ENCODE measurements at places on chromosomes 7 and 10.
A peak's percentile ranks its signal among the peaks of the same experiment; 100 is the strongest.

DNA sequence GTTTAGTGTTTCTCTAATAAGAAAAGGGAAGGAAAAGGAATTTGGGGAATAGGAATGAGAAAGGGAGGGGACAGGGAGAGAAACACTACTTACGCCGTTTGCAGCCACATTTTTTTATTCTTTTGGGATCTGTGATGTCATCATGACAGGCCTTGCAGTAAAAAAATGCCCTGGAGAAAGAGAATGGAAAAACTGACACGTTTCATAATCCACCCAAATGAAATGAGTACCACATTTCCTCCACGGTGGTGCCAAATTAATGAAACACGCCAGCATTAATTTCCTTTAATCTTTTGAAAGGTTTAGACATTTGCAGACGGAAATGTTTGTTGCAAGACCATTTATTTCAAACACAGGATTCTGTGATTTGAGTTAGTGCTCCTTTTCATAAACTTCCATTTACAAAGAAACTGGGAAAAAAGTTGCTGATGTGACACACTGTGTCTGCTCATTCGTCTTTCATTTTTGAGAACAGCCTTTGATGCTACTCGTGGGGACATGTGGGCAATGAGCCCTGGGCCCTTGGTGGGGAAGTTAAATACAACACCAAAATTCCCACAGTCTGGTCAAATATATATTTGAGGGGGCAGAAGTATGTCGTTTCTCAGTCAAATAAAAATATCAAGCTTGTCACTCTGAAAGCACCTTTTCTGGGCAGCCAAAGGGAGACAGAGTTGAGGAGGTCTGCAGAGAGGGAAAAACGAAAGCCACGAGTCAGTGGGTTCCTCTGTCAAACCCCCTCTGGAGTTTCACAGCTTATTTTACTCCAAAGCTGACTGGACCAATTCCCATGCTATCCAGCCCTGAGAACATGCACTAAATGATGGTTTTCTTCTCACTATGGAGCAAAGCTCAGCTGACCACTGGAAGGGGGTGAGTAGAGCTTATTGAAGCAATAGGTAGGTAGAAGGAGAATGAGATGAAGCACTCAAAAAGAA, 625.5 kb downstream of the KCNMA1 start:
- no peak for DNase-seq

- DNase-seq: peak; percentile 23
Observed at GRCh38 chr10:121823993-121824463, 103.8 kb downstream of the ATE1 start.

DNA sequence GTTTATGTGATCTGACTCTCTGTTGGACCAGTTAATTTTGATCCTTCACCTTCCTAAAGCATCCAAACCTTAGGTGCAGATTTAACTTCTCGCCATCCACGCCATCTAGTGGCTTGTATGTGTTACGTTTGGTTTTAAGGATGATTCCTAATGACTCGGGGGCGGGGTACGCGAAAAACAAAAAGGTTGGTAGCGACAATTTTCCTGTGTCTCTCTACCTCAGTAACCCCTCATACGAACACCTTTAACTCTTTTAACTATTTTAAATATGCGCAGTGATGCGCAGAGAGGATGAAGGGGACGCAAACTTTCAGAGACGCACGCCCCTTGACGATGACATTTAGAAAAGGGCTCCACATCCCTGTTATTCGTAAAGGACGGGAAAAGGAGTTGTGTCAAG, 714 bp upstream of the KCND2 start:
- peak; percentile 12 for DNase-seq

- DNase-seq: no peak
Observed at GRCh38 chr10:55233090-55233489, 432.1 kb upstream of the PCDH15 start.

- DNase-seq: no peak
Observed at GRCh38 chr10:11243425-11244222, 226.0 kb downstream of the CELF2 start.

GRCh38 chr10:78464856-78465267, 431.2 kb downstream of the RPS24 start:
- DNase-seq: no peak

DNA sequence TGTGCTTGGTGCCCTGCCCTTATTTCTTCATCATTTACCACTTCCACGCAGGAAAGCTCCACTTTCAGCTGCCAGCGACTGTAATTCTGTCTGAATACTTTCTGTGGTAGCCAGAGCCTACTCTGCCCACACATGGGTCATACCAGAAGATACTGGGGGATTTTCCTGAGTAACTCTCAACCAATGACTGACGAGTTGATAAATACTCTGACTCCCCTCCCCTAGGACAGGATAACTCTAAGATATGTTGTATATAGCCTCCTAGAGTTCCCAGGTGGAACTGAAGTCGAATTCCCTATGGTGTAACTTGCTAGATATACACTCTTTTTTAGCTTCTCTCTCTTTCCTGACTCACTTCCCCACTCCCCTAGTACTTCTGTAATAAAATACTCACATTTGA, 29.8 kb downstream of the SEM1 start:
- DNase-seq: no peak

GRCh38 chr10:115141254-115141653, 48.1 kb downstream of the ATRNL1 start:
- no peak for DNase-seq

GRCh38 chr7:1970895-1971294, 261.9 kb downstream of the MAD1L1 start:
- DNase-seq: no peak

DNA sequence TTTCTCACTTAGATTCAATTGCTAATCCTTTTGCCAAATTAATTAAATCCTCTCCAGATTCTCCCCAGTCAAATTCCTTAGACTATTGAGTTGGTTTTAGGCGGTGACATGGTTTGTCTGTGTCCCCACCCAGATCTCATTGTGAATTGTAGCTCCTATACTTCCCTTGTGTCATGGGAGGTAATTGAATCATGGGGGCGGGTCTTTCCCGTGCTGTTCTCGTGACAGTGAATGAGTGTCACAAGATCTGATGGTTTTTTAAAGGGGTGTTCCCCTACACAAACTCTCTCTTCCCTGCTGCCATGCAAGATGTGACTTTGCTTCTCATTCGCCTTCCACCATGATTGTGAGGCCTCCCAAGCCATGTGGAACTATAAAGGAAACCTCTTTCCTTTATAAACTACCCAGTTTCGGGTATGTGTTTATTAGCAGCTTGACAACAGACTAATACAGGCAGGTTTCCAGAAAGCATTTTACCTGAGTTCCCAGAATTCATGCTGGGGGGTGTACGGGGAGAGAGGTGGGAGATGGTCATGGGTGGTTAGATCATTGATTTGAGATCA, 44.7 kb upstream of the GARS1 start:
- no peak for DNase-seq

DNA sequence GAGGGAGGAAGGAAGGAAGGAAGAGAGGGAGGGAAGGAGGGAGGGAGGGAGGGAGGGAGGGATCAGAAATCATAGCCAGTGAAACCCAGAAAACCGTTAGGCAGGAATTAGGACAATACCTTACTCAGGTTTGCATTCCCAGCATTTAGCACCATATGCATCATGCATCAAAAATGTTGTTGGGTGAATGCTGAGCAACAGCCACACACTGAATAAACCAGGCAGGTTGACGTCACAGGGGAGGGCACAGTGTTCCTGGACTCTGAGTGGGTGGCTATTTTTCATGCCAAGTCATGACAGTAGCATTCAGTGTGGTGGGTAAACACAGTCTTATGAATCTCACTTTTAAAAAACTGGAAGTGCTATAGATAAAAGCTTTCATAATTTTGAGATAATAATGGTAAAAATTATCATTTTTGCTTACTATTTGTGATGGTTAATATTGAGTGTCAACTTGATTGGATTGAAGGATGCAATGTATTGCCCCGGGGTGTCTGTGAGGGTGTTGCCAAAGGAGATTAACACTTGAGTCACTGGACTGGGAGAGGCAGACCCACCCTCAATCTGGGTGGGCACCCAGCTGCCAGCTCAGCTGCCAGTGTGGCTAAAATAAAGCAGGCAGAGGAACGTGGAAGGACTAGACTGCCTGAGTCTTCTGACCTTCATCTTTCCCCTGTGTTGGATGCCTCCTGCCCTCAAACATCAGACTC, 199.1 kb upstream of the PRKCQ start:
- DNase-seq: peak; percentile 82

DNA sequence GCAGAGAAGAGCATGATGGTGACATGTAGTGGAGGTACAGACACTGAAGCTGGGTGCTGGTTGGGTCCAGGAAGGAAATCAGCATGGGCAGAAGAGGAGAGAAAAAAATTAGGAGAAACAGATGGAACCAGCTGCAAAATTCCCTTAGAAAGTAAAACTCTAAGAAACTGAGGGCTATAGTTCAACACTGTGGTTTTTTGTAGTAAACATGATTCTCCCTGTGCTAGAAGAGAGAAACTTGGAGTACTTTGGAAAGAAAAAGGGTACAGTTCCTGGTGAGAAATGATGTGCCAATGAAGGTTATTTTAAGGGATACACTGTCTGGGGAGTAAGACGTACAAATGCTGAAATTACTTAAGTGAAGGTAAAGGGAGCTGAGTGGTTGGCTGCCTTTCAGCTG, 181.5 kb upstream of the HPS1 start:
- no peak for DNase-seq

DNA sequence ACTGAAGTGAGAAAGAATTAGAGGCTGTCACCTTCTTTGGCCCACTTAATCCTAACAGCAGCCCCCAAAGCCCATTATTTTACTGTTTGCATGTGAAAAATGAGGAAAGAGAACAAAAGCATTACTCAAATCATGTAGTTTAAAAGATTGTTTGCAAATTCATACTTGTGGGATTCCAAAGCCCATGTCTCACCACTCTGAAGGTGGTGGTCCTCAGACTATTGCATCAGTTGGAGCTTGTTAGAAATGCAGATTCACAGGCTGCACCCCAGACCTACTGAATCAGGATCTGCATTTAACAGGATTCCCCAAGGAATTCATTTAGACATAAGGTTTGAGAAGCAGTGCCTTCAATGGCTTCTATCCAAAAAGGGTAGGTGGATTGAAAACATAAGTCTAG, 93.7 kb upstream of the PDE1C start:
- no peak for DNase-seq

DNA sequence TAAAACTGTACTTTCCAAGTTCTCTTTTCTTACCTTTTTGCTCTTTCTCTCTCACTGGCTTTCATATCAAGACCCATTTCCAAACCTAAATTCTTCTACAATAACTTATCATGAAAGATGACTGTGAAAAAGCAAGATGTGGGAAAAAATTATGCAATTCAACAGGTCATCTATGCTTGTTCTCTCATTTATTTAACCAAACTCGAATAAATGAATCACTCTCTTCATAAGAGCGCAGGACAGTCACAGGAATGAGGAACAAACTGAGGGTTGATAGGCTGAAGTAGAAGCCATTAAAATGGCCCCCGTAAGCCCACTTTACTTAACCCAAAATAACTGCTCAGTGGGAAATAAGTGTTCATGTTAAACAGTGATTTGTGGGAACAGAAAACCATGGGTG, 1289.7 kb upstream of the SORCS1 start:
- no peak for DNase-seq

- no peak for DNase-seq
Observed at GRCh38 chr7:34596887-34597286, 61.1 kb upstream of the NPSR1 start.

GRCh38 chr10:88048312-88048711, 184.9 kb downstream of the PTEN start:
- DNase-seq: no peak

GRCh38 chr7:77569514-77570232, 32.6 kb downstream of the PTPN12 start:
- no peak for DNase-seq

- DNase-seq: no peak
Observed at GRCh38 chr7:81120111-81120510, 201.3 kb upstream of the SEMA3C start.

DNA sequence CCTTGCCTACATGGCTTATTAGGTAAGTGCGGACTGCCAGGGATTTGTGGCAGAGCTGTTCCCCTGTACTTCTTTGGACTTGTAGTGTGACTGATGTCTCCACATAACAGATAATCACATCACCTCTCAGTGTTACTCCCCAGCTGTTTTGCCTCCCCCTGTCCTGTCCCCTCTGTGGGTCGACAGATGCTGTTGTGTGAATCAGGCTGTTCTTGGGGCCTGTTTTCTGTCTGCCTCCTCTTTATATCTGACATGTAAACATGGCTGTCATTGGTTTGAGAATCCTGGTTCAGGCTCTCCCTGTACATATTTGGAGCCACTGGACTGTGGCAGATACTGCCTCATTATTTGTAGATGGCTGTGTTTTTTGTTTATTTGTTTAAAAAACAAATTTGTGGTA, 22.7 kb downstream of the CCNY start:
- DNase-seq: no peak

DNA sequence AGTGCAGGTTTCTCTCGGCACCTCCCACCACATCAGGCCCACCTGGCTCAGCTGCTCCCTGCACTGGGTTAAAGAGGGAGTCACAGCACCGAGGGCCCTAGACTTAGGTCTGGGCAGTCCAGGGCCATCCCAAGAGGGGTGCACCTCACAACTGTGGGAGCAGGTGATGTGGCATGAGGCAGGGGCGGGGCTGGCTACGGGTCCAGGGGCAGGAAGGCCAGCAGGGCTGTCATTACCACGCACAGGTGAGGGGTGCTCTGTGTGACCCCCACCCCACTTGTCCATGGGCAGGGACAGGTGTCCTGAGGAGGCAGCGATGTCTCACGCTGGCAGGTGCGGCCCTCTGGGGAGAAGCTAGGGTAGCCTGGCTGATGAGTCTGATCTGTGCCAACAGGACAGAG, 40.5 kb upstream of the DPYSL4 start:
- no peak for DNase-seq

DNA sequence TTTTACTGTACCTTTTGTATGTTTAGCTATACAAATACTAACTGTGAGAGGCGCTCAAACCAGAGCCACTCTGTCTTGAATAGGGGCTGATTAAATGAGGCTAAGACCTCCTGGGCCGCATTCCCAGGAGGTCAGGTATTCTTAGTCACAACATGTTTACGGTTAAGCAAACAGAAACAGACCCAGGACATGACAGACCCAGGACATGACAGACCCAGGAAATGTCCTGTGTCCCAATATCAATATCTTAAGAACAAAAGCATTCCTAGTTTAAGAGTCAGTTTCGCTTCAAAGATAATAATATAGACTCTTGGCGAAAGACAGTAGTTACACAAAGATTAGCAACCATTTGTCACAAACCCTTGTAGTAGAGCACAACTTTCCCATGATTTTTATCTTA, 304.5 kb downstream of the CCSER2 start:
- no peak for DNase-seq

DNA sequence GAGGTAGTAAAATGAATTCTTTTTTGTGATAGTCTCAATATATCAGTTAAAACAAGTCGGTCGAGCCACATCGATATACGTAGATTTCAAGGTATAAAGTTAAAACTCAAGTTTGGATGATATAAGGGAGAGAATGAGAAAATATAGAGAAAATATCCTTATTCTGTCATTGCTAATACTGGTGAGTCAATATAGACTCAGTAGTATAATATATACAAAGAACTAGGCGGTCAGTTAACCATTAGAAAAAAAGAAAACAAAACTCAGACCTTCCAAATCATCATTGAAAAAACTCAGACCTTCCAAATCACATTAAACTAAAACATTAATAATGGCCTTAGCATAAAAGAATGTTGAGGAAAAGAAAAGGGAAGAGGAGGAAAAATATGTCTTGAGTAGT, 817.1 kb upstream of the IGFBP3 start:
- DNase-seq: no peak
